ENCODE measurements at places on chromosomes 3 and 15.

DNA sequence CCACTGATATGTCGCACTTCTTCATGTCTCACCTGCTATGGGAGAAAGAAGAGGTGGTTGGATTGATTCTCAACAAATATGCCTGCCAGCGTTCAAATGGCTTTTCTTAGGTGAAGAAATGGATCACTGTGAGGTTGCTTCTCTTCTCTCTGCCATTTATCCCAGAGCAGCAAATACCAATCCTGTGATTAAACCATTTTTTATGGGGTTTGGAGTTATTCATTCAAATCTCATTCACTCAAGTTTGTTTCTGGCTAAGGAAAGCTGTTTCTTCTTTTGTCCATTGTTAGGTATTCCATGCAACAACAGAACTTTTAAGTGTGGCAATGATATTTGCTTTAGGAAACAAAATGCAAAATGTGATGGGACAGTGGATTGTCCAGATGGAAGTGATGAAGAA is 12.2 kb upstream of the C3orf52 start:
- DNase-seq: no peak

DNA sequence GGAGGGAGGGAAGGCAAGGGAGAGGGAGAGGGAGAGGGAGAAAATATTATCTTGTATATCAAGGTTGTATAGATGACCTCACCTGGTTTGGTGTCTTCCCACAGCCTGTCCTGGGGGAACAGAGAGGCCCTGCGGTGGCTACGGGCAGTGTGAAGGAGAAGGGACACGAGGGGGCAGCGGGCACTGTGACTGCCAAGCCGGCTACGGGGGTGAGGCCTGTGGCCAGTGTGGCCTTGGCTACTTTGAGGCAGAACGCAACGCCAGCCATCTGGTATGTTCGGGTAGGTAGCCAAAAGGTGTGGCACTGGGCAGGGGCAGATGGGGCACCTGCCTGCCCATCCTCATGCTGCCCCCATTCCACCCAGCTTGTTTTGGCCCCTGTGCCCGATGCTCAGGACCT is 7.1 kb downstream of the CRELD1 start:
- DNase-seq: no peak

GRCh38 chr3:126106336-126107202 is 22.6 kb upstream of the SLC41A3 start:
- DNase-seq: no peak

- DNase-seq: no peak
These were observed 50.6 kb downstream of the DRD3 start for GRCh38 chr3:114128231-114128630.

GRCh38 chr3:141788149-141788548 is 24.9 kb downstream of the GRK7 start:
- no peak for DNase-seq

DNA sequence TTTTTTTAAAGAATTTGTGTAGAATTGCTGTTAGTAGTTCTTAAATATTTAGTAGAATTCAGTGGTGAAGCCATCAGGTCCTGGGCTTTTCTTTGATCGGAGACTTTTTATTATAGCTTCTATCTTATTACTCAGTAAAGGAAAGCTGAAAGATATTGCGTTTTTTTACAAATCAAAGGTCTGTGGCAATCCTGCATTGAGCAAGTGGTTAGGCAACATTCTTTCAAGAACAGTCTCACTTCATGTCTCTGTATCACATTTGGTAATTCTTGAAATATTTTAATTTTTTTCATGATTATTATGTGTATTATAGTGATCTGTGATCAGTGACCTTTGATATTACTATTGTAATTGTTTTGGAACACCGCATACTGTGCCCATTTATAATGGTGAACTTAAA is 140.8 kb downstream of the UNC13C start:
- DNase-seq: no peak

- no peak for DNase-seq
These were observed 7.3 kb downstream of the TMCO5A start for GRCh38 chr15:37941779-37942178.

DNA sequence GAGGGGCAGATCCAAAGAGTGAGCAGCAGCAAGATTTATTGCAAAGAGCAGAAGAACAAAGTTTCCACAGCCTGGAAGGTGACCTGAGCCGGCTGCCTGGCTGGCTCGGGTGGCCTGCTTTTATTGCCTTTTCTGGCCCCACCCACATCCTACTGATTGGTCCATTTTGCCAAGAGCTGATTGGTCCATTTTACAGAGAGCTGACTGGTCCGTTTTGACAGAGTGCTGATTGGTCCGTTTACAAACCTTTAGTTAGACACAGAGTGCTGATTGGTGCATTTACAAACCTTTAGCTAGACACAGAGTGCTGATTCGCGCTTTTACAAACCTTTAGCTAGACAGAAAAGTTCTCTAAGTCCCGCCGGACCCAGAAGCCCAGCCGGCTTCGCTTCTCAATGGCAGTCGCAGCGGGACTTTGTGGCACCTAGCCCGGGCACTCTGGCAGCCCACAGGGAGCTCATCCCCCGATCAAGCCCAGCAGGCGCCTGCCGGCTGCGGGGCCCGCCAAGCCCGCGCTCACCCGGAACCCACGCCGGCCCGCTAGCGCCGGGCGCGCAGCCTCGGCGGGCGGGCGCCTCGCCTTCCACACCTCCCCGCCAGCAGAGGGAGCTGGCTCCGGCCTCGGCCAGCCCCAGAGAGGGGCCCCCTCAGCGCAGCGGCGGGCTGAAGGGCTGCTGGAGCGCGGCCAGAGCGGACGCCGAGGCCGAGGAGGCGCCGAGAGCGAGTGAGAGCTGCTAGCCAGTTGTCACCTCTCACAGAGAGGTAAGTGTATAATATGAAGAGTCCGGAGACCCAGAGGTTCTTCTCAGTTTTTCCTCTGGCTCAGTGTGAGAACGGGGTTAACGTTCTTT is 339.2 kb downstream of the CHL1 start:
- DNase-seq: no peak

GRCh38 chr3:31996195-31996594 is 14.6 kb downstream of the ZNF860 start:
- DNase-seq: no peak

- no peak for DNase-seq
These were observed 13.5 kb downstream of the HIGD1A start for GRCh38 chr3:42790714-42791229.

- DNase-seq: no peak
These were observed 25.4 kb downstream of the LINGO1 start for GRCh38 chr15:77607111-77607893.

- DNase-seq: no peak
These were observed 32.1 kb upstream of the C3orf38 start for GRCh38 chr3:88117683-88118082.

- DNase-seq: no peak
These were observed 8.3 kb upstream of the SLC9C1 start for GRCh38 chr3:112302150-112302830.

- DNase-seq: no peak
These were observed 34.2 kb upstream of the NR2F2 start for GRCh38 chr15:96296264-96296663.

DNA sequence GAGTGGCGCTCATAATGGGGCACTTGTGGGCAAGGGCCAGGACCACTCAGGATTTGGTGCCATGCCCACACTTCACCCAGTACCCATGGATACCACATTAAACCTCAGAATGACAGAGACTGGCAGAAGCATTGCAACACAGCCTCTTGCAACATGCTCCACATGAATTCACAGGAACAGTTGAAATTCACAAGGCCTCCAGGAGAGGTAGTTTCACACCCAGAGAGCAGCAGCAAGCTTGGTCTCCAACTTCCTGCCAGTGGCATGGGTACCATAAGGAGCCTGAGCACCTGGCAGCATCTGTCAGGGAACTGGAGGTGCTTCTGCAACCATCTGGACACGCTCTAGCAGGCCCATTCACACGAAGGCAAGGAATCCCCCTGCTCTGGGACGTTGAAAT is 101.0 kb downstream of the OSBPL10 start:
- no peak for DNase-seq

GRCh38 chr3:133693821-133694220 is 32.1 kb upstream of the TOPBP1 start:
- no peak for DNase-seq

DNA sequence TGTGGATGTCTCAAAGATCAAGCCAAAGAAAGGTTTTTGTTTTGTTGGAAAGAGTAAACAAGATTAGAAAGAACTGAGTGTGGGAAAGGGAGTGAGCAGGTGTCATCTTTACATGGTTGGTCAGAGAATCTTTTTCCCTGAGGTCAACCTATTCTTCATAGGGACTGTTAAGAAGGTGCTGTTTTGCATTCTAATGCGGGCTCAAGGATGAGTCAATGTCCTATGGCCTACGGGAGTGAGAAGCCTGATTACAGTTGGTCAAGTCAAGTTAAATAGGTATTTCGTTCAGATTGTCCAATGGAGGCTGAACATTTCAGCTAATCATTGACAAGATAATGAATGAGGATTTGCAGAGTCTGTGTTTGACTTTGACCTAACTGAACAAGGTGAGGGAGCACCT is 491.2 kb upstream of the PDZRN3 start:
- DNase-seq: no peak
